ENCODE measurements at places on chromosomes 2 and 18. TPM values are rescaled to one million over a fixed set of nuclear protein-coding genes. Genes with fewer than 3 reads are reported as not detected.

The C2orf66 gene
- not detected for total RNA-seq

DNA sequence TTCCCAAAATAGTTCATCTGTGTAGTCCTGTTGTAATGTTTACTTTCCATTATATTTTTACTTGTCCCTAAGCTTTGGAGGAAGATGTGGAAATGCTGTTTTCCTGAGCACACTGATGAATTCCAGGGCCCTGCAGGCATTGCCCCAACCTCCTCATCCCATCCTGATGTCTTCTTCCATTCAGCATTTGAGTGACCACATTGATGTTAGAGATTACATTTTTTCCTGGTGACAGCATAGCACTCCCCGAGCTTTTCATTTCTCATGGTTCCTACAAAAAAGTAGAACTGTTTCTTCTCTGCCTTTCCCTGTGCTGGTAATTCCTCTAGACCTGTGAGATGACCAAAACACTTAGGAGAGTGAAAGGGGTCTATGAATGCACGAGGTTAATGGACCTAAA, 4.8 kb downstream of the IL36A start:
- peak; percentile 60 for DNase-seq

The CYBRD1 gene
- total RNA-seq = 127 TPM

- no peak for DNase-seq
These were observed 152.6 kb upstream of the RND3 start for GRCh38 chr2:150640039-150640438.

DNA sequence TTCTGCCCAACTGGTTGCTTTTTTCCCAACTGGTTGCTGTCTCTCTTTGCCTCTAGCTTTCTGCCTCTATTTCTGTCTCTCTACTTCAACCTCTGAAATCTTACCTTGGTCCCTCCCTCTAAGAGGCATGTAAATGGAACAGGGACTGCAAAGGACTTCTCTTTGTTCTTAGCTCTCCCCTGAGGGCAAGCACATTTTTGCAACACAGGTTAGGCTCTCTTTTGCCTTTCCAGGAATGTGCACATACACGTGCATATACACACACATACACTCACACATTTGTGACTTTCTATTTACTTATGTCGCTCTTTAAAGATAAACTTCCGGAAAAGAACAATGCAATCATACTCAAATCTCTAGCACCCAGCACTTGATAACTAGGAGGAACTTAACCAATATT, 262.6 kb upstream of the DDX18 start:
- DNase-seq = no peak

GRCh38 chr2:224910574-224910925, 131.7 kb downstream of the DOCK10 start:
- DNase-seq = peak; percentile 6

The MROH2A gene
- total RNA-seq = not detected

The SLC20A1 gene
- total RNA-seq = 190 TPM

The FAM110C gene
- total RNA-seq = not detected

DNA sequence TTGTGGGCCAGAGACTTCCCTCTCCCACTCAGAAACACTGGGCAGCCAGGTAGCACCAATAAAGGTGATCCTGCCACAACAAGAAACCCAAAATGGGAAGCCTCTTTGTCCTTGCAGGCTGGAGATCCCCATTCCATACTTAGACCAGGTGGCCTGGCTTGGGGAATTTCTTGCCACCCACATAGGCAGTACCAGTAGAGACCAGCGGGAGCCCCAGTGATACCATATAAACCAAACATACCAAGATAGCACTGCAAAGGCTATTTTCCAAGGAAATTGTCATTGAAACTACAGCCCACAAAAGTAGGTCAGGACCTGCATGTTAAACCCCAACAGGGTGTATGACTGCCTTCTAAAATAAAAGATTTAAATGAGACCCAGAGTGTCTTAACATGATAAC, 171.6 kb downstream of the DIS3L2 start:
- DNase-seq = no peak

The PLGLB2 gene
- total RNA-seq = 0.47 TPM

The PSMG2 gene
- 63.9 TPM for total RNA-seq

The POTEC gene
- not detected for total RNA-seq

DNA sequence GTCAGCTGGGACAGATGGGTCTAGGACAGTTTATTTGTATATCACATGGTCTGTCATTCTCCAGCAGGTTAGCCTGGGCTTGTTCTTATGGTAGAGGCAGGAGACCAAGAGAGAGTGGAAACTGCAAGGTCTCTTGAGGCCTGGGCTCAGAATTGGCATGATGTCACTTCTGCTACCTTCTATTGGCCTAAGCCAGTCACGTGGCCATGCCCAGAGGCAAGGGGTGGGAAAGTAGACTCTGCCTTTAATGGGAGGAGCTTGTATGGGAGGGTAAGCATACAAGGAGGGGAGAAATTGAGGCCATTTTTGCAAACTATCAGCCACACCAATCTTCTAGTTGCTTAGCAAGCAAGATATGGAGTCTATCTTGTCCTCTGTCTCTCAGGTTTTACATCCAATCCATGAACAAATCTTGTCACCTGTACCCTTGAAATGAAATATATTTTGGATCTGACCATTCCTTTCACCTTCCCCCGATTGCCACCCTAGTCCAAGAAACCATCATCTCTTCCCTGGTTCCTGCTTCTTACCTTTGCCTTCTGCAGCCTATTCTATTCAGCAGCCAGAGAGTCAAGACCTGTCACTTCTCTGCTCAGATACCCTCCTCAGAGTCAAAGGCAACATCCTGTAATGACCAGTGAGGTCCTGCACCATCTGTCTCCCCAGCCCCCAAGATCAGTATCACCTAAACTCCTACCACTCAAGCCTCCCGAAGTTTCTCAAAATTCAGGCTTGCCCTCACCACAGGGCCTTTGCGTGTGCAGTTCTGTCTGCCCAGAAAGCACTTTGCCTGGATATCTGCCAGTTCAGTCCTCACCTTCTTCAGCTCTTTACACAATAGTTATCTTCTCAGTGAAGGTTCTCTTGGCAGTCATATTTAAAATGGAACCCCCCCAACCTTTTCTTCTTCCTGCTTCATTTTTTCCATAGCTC, 240.0 kb downstream of the LOXHD1 start:
- no peak for DNase-seq

- DNase-seq = no peak
These were observed 143.4 kb downstream of the UBE2E3 start for GRCh38 chr2:181123798-181124231.

DNA sequence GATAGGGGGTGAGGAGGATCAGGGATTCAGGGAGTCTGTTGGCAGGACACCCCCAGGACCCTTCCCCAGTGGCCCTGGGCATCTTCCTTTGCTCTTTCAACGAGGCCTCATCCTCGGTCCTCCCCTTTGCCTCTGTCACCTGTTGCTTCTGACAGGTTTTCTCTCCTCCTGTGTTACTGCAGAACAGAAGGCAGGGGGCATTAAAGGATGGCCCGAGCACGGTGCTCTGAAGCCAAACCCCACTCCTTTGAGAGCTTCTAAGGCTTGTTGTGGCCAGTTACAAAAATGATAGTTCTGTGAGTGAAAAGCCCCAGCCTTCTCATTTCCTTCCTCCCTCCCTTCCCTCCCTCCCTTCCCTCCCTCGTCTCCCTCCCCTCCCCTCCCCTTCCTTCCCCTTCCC, 82.5 kb downstream of the THNSL2 start:
- DNase-seq = no peak

Data from HFFc6 (cell line).